ENCODE measurements at places on chromosomes 6 and 20.

DNA sequence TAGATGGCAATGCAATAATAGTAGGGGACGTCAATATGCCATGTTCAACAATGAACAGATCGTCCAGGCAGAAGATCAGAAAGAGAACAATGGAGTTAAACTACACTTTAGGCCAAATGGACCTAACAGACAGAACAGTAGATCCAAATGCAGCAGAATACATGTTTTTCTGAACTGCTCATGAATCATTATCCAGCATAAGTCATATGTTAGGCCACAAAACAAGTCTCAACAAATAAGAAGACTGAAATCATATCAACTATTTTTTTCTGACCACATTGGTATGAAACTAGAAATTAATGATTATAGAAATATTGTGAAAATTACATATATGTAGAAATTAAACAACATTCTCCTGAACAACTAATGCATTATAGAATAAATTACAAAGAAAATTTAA, 10.2 kb upstream of the DEFB125 start:
- DNase-seq, result no peak

GRCh38 chr6:157469378-157469777, 88.4 kb downstream of the ZDHHC14 start:
- DNase-seq, result no peak

- DNase-seq, result no peak
These were observed 36.6 kb downstream of the PTPN1 start for GRCh38 chr20:50546729-50547314.

- no peak for DNase-seq
These were observed 899.9 kb downstream of the C6orf118 start for GRCh38 chr6:164409309-164410009.

DNA sequence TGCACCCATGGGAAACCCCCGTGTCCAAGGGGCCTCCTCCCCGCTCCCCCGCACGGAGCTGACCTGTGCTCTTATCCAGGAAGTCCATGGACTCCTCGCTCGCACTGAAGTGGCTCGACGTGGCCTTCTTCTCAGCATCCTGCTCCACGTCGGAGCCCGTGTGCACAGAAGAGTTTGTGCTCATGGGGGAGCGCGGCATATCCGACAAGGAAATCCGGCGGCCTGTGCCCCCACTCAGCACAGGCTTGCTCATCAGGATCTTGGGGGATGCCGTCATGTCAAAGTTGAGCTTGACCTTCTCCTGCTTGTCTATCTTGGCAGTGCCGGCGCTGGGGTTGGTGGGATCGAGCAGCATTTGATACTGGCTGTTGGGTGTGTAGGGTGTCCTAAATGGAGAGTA, 80.2 kb downstream of the ZMYND8 start:
- no peak for DNase-seq

Data from C1 segment of cervical spinal cord (tissue), 14 donors.